Aorta (tissue), 5 donors: ENCODE measurements at places on chromosomes 12 and 14.

GRCh38 chr14:34041220-34041619 lies 90.3 kb upstream of the EGLN3 start:
- H3K27ac ChIP-seq, result no peak overlapping the region
- H3K27me3 ChIP-seq, result peaks cover 2% of the 10 kb centered on the region
- no peak for DNase-seq

GRCh38 chr12:1591034-1591433 lies 3.3 kb downstream of the FBXL14 start:
- no peak overlapping the region for H3K27ac ChIP-seq
- peaks cover 3% of the 10 kb centered on the region for H3K4me1 ChIP-seq
- no peaks in the 10 kb centered on the region for H3K36me3 ChIP-seq
- no peak for DNase-seq
- no peaks in the 10 kb centered on the region for H3K27me3 ChIP-seq

DNA sequence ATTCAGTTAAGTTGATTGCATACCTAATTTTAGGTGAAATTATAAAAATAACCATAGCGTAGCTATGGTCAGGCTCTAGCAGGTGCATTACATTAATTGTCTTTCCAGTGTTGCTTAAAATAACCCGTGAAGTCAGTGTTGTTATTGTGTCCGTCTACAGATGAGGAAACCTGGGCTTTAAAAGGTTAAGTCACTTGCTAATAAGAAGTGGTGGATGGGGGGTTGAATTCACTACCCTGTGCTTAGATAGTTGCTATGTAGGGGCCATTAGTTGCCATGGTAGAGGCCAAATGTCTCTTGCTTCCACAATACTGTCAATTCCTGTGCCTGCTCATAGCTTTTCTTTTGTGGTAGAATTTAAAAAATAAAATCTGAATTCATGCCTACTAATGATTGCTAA lies 174.8 kb downstream of the PELI2 start:
- H3K36me3 ChIP-seq, result peaks cover 3% of the 10 kb centered on the region
- no peak overlapping the region for H3K27ac ChIP-seq
- H3K4me3 ChIP-seq, result no peak overlapping the region
- no peaks in the 10 kb centered on the region for H3K27me3 ChIP-seq
- no peaks in the 10 kb centered on the region for H3K4me1 ChIP-seq
- no peak for DNase-seq

DNA sequence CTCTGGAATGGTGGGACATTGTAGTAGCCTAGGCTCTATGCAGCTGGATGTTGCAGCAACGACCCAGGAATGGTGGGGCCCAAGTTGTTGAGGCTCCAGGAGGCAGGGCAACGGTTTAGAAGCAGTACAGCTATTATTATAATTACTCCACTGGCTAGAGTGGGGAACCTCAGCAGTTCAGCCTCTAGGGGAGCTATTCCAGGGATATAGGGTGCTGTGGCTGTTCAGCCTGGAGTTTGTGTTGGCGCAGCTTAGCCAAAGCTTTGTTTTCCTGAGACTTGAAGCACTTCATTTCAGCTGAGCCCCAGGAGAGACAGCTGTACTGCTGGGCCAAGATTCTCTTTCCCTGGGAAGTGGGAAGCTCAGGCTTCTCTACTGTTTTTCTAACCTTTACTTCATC lies 1023.0 kb upstream of the ATXN7L3B start:
- H3K27me3 ChIP-seq, result no peaks in the 10 kb centered on the region
- H3K4me3 ChIP-seq, result no peak overlapping the region
- no peak overlapping the region for H3K27ac ChIP-seq
- DNase-seq, result no peak
- H3K4me1 ChIP-seq, result no peaks in the 10 kb centered on the region

- H3K36me3 ChIP-seq, result no peaks in the 10 kb centered on the region
- no peak for DNase-seq
- no peaks in the 10 kb centered on the region for H3K27me3 ChIP-seq
- peak overlapping the region; percentile 50 for H3K27ac ChIP-seq
Observed at GRCh38 chr14:64654901-64655300, 49.3 kb upstream of the PLEKHG3 start.

- H3K4me3 ChIP-seq, result no peak overlapping the region
- H3K4me1 ChIP-seq, result no peaks in the 10 kb centered on the region
- no peaks in the 10 kb centered on the region for H3K36me3 ChIP-seq
- no peak for DNase-seq
Observed at GRCh38 chr12:83920821-83921547, 991.6 kb downstream of the SLC6A15 start.

GRCh38 chr14:91466192-91466591 lies 43.9 kb downstream of the PPP4R3A start:
- H3K4me1 ChIP-seq, result no peaks in the 10 kb centered on the region
- H3K4me3 ChIP-seq, result no peak overlapping the region
- no peak overlapping the region for H3K27ac ChIP-seq
- H3K36me3 ChIP-seq, result peaks cover 3% of the 10 kb centered on the region

- no peak overlapping the region for H3K27ac ChIP-seq
- H3K4me3 ChIP-seq, result no peak overlapping the region
- peaks cover 1% of the 10 kb centered on the region for H3K27me3 ChIP-seq
- H3K4me1 ChIP-seq, result no peaks in the 10 kb centered on the region
Observed at GRCh38 chr12:4148418-4149056, 125.0 kb upstream of the CCND2 start.

DNA sequence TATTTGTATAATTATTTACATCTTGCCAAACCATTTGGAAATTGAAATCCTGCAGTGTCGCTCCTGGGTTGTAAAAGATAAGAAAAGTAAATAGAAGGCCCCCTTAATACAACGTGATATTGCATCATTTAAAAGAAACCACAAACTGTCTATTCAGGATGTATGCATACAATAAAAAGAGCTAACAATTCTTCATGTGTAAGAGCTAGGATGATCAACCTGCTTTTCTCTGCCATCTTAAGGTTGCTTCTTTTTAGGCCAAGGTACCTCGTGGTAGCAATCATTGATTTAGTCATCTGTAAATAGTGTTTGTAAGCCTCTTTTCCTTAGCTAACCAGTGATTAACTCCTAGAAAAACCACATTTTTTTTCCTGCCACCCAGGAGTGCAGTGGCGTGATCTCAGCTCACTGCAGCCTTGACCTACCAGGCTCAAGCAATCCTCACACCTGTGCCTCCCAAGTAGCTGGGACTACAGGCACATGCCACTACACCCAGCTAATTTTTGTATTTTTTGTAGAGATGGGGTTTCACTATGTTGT lies 3.3 kb upstream of the USP44 start:
- DNase-seq, result no peak
- no peaks in the 10 kb centered on the region for H3K4me1 ChIP-seq
- H3K4me3 ChIP-seq, result no peak overlapping the region
- no peaks in the 10 kb centered on the region for H3K36me3 ChIP-seq
- H3K27ac ChIP-seq, result no peak overlapping the region

- H3K27me3 ChIP-seq, result no peaks in the 10 kb centered on the region
- H3K36me3 ChIP-seq, result no peaks in the 10 kb centered on the region
- no peaks in the 10 kb centered on the region for H3K4me1 ChIP-seq
- no peak overlapping the region for H3K4me3 ChIP-seq
- H3K27ac ChIP-seq, result no peak overlapping the region
Observed at GRCh38 chr12:21627924-21628323, 23.3 kb upstream of the GYS2 start.

DNA sequence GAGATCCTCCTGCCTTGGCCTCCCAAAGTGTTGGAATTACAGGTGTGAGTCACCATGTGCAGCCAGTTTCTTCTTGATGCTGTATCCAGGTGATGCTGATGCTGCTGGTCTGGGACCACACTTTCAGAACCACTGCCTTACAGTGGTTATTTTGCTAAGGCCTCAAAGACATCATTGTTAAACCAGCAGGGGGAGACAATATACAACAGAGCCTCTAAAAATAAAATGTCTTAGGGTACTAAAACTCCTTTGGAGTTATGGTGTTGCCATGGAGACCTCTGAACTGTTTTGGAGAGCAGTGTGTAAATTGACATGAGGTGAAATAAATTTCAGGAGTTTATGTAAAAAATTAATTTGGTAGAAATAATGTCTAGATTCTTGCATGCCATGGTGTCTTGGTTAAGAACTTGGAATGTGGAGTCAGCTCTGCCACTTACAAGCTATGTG lies 1.1 kb upstream of the ARG2 start:
- no peaks in the 10 kb centered on the region for H3K36me3 ChIP-seq
- no peak for DNase-seq
- no peaks in the 10 kb centered on the region for H3K4me1 ChIP-seq
- H3K27me3 ChIP-seq, result no peaks in the 10 kb centered on the region
- H3K4me3 ChIP-seq, result no peak overlapping the region
- no peak overlapping the region for H3K27ac ChIP-seq

DNA sequence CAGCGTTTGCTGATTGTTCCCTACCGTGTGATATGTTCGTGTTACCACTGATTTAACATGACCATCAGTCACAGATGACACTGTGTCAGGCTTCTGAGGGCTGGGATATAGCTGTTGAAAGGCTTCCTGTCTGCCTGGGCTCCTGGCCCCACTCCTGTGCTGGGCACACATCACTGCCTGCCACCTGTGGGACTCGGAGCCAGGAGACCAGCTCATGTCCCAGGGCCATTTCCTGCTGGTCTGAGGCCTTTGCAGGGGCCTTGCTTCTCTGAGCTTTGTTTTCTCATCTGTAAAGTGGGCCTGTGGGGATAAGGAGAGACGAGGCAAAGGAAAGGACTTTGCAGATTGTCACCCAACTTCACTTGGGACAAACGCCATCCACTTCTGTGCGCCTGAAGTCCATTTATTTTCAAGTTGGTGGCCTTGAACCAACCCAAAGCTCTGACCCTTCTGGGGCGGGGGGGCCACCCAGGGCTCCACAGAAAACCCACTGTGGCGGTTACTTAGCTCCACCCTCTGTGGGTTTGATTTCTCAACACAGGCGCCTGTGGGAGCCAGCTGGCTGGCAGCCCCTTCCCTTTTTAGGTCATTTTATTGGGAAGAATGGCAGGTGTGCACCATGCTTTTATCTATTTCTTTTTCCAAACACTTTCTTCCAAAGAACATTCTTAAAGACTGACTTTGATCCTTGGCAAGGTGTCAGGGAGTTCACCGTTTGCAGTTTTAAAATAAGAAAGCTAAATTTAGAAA lies 54.1 kb downstream of the BEGAIN start:
- H3K4me3 ChIP-seq, result no peak overlapping the region
- DNase-seq, result peak; percentile 66
- H3K4me1 ChIP-seq, result no peaks in the 10 kb centered on the region
- H3K36me3 ChIP-seq, result no peaks in the 10 kb centered on the region

- H3K27me3 ChIP-seq, result no peaks in the 10 kb centered on the region
- H3K36me3 ChIP-seq, result no peaks in the 10 kb centered on the region
- DNase-seq, result peak; percentile 89
- no peaks in the 10 kb centered on the region for H3K4me1 ChIP-seq
- H3K4me3 ChIP-seq, result no peak within 1 kb of the TSS
- H3K27ac ChIP-seq, result no peak within 1 kb of the TSS
Observed at GRCh38 chr12:109020796-109021380, at the start of gene SVOP. TSS of gene SVOP (minus strand) at chr12:109021068. CDS start at chr12:109020868, 200 bp downstream.

GRCh38 chr12:132275110-132275531 lies 54.3 kb downstream of the GALNT9 start:
- no peaks in the 10 kb centered on the region for H3K36me3 ChIP-seq
- H3K4me1 ChIP-seq, result no peaks in the 10 kb centered on the region
- DNase-seq, result no peak
- H3K27me3 ChIP-seq, result no peaks in the 10 kb centered on the region
- H3K4me3 ChIP-seq, result no peak overlapping the region

GRCh38 chr14:61033855-61034254 lies 52.8 kb downstream of the SLC38A6 start:
- H3K27me3 ChIP-seq, result no peaks in the 10 kb centered on the region
- DNase-seq, result no peak
- no peaks in the 10 kb centered on the region for H3K4me1 ChIP-seq
- no peaks in the 10 kb centered on the region for H3K36me3 ChIP-seq

DNA sequence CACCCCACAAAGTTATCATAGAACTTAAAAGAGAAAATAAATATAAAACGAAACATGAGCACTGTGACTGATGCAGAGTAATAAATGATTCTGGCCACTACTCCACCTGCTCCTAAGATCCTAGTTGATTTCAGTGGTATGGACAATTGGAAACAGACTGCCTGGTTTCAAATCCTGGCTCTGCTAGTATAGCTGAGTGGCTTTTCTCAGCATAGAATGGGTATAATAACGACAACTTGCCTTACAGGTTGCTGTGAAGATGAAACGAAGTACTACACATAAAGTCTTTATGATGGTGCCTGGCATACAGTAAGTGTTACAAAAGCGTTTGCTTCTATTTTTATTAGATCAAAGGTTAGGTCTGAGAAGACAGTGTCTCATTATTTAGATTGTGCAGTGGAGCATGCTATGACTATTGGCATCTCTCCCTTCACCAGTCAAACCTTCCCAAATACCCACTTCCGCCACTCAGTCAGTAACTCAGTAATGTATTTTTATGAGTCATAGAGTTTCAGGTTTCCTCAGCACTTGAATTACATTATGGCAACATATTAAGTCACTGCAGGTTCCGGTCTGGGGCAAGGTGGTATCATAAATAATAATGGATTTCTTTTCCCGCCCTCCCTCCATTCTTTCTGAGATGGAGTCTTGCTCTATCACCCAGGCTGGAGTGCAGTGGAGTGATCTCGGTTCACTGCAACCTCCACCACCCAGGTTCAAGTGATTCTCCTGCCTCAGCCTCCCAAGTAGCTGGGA lies 29.7 kb upstream of the NR2C1 start:
- no peak overlapping the region for H3K27ac ChIP-seq
- no peak for DNase-seq
- H3K4me1 ChIP-seq, result no peaks in the 10 kb centered on the region
- no peaks in the 10 kb centered on the region for H3K27me3 ChIP-seq
- H3K4me3 ChIP-seq, result no peak overlapping the region

GRCh38 chr12:127012109-127012508 lies 1254.9 kb upstream of the TMEM132C start:
- H3K27me3 ChIP-seq, result no peaks in the 10 kb centered on the region
- no peaks in the 10 kb centered on the region for H3K4me1 ChIP-seq
- no peaks in the 10 kb centered on the region for H3K36me3 ChIP-seq
- H3K4me3 ChIP-seq, result no peak overlapping the region
- no peak for DNase-seq
- no peak overlapping the region for H3K27ac ChIP-seq

- H3K27me3 ChIP-seq, result no peaks in the 10 kb centered on the region
- H3K4me1 ChIP-seq, result no peaks in the 10 kb centered on the region
- no peak overlapping the region for H3K27ac ChIP-seq
- H3K36me3 ChIP-seq, result no peaks in the 10 kb centered on the region
Observed at GRCh38 chr12:25155022-25155576, 39.9 kb downstream of the DNAI7 start.

- no peaks in the 10 kb centered on the region for H3K36me3 ChIP-seq
- H3K27ac ChIP-seq, result no peak overlapping the region
- H3K4me3 ChIP-seq, result no peak overlapping the region
- no peak for DNase-seq
- H3K27me3 ChIP-seq, result no peaks in the 10 kb centered on the region
Observed at GRCh38 chr12:24797901-24798300, 151.0 kb downstream of the BCAT1 start.

DNA sequence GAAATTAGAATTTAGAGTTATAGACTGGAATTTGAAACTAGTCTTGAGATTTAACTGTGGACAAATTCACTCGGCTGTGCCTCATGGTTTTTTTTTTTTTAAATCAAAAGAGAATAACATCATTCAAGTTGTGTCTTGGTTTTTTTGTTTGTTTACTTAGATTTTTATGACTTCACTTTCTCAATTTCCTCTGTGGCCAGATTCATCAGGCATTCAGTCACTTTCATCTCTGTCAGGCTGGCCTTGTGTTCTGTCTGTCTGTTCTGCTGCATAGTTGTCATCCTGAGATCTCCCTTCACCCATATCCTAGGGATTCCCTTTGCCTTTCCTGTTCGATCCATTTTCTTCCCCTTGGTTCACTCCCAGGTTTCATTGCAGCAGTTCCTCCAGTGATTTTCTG lies 10.0 kb downstream of the MARK3 start:
- no peaks in the 10 kb centered on the region for H3K36me3 ChIP-seq
- no peak overlapping the region for H3K4me3 ChIP-seq
- no peak overlapping the region for H3K27ac ChIP-seq
- peaks cover 4% of the 10 kb centered on the region for H3K4me1 ChIP-seq
